HS-5 (cell line): ENCODE measurements at places on chromosomes 5 and 9.

DNA sequence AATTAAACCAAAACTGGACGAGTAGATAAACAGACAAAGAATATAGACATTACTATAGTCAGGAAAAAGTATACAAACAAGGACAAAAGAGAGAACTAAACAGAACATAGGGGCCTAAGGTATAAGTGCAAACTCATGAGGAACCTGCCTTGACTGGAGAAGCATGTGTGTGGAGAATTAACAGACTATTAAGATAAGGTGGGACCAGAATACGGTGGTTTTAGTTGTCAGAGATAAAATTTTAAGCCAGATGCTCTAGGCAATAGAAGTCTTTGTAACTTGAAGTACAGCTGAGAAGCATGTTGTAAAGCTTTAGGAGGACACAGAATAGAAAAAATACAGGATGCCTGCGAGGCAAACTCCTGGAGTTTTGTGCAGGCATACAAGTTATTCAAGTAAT, 707.1 kb downstream of the PTPRD start:
- no peak for DNase-seq

DNA sequence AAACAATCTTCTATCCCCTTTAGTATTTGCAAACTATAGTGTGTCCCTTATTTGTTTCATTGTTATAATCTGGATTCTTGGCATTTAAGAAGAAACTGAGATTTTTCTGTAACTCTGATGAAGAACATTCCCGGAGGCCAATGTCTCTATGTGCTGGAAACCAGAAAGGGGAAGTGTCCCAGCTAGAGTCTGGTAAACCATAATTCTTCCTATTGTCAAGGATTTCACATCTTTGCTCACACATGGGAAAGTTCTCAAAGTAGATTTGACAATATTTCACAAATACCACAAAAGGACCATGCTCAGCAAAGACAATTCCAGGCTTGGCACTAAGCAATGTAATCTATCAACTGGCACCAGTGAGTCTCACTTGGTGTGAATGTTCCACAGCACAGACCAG, 146.8 kb downstream of the MUSK start:
- no peak for DNase-seq

GRCh38 chr5:63961125-63961597, 1.1 kb downstream of the HTR1A start:
- DNase-seq = no peak

DNA sequence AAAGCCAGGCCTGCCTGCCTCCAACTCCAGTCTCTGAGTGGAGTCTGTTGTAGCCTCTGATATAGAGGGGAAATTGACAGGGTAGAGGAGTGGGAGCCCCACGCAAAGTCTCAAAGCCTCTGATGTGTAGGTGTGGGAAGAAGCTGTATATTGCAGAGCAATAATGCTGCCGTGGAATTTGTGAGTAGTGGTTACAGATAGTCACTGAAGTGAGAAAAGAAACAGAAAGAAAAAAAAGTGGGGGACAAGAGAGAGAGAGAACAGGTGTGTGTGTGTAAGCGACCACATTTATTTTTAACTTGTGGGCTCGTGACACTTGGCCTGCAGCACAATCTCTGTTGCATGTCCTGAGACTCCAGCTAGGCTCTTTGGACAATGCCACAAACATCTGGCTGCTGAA, 227.8 kb downstream of the NSG2 start:
- DNase-seq = no peak

GRCh38 chr9:8477450-8477849, 677.9 kb upstream of the DMAC1 start:
- no peak for DNase-seq

GRCh38 chr9:90052366-90052765, 447.6 kb downstream of the GADD45G start:
- DNase-seq = no peak

DNA sequence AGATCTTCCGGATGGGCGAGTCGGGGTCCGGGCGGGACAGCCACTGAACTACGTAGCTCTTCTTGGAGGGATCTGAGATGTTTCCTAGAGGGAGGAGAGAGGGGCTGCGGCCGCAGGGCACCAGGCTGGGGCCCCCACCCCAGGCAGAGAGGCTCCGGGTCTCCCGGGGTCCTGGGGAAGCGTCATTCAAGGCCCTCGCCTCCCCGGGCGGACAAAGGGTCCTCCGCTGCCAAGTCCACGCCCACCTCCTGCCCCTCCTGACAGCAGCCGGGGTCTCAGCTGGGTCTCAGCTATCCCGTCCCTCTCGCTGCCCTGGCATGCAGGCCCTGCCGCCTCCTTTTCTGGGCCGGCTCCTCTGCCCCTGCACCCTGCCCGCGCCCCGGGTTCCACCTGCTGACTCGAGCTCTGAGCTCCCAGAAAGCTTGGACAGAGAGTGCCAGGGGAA, 61.5 kb downstream of the ZNF354C start:
- no peak for DNase-seq

GRCh38 chr9:22446950-22447617, 460 bp downstream of the DMRTA1 start:
- peak; percentile 32 for DNase-seq

DNA sequence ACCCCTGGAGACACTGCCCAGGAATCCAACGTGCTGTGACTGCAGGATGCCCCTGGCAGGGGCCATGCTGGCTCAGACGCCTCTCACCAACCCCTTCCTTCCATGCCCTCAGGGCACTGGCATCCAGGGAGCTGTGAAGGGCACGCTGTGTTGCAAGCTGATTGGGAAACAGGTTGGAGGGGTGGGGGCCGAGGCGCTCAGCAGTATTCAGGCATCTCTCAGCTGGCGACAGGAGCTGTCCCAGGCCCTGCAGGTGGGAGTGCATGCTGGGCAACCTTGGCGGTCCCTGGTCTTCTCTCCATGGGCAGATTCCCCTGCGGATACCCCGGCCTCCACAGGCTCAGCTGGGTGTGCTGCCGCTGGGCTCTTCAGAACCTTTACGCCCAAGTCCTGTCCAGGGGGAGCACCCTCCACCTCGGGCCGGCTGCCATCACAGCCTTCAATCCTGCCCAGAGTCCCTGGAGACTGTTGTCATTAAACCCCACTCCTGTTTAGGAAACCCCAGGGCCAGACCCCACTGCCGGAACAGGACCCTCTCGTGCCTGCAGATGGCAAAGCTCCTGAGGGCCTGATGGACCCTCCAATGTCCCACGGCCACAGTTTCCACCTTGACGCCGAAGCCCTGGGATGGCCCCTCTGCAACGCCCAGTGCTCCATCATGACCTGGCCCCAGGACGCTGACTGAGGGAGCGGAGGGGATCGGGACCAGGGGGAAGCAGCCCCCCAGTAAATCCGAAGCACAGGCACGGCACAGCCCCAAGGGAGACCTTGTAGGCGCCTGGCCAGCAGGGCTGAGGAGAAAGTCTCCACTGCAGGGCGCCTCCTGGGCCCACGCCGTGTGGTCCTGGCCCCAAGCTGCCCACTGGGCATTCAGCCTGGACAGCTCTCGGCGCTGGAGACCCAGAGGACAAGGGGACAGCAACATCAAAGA, 9.3 kb downstream of the TPPP start:
- DNase-seq = no peak

DNA sequence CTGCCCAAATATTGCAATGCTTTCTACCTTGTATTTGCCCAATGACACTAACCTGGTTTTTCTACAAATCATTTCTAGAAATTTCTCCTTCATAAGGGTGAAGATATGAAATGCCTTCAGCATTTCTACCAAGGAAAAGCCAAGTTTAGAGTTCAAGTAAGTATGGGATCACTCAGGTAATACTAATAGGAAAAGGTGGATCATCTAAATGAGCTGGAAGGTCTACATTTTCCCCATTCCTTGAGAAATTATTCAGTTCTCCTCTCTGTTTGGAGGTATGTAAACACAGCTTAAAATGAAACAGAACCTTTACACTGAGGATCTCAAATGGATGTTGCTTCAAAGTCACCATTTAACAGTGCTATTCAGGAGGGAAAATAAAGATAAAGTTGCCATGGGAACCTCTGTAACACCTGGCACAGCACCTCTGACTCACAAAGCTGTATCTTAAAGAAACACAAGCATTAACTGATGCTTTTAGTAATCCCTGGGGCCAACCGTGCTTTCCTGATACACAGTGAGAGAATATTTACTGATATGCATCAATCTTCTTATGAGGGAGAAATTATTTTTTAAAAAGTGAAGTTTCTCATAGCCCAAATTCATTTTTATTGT, 161.3 kb downstream of the DRD1 start:
- DNase-seq = no peak

GRCh38 chr5:73135429-73136054, 15.2 kb downstream of the TMEM171 start:
- no peak for DNase-seq

DNA sequence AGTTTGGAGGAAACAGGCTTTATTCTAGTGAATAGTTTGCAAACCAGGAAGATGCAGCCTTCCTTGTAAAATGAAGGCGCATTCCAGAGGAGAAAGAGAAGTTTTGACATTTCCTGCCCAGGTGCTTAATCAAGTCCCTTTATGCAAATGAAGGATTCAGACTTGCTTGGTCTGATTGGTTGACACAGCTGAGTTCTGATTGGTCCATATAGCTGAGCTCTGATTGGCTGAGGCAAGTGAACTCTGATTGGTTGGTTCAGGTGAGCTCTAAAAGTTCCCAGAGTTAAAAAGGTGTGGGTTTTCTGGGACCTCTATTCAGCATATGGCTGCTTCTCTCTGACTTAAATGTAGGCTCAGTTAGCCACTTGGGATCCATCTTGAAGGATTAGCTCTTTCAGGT, 151.0 kb downstream of the CACNA1B start:
- DNase-seq = no peak

- peak; percentile 65 for DNase-seq
These were observed 43.8 kb downstream of the SLC38A9 start for GRCh38 chr5:55668356-55668755.

DNA sequence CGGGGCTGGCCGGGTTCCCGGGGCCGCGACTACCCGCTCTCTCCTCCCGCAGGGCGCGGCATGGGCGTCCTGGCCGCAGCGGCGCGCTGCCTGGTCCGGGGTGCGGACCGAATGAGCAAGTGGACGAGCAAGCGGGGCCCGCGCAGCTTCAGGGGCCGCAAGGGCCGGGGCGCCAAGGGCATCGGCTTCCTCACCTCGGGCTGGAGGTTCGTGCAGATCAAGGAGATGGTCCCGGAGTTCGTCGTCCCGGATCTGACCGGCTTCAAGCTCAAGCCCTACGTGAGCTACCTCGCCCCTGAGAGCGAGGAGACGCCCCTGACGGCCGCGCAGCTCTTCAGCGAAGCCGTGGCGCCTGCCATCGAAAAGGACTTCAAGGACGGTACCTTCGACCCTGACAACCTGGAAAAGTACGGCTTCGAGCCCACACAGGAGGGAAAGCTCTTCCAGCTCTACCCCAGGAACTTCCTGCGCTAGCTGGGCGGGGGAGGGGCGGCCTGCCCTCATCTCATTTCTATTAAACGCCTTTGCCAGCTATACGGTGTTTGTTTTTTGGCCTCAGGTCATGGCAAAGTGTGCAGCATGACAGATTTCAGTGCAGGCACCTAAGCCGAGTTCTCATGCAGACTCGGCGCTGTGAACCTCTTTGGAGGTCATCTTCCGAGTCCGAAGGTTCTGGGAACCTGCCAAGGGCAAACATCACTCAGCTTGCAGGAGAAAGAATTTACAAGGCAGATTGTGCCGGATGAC, 516 bp downstream of the MRPL41 start:
- no peak for DNase-seq

GRCh38 chr9:18847576-18848275, 185.3 kb downstream of the SAXO1 start:
- no peak for DNase-seq

DNA sequence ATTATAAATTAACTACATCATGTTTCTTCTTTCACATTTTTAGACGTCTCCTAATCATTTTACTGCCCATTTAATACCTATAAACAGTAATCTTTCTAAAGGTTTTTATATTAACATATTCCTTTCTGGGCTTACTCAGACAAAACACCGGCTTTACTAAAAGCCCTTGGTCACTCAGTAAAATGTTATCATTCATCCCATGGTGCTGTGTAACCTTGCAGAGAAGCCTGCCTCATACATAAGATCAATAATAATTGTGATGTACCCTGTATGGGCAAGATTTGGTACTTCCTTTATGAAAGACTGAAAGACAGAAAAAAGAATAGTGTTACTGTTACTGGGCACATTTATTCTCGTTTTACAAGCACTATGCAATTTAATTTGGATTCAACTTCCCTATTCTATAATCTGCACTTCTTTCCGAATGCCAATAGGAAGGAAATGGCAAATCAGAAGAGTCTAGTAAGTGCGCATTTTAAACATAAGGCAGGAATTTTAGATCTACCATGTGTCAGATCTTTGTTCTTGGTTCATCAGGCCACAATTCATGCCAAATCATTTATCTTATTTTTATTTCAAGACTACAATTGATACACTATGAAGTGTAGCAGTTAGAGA, 522.2 kb downstream of the CSNK1G3 start:
- DNase-seq = no peak

DNA sequence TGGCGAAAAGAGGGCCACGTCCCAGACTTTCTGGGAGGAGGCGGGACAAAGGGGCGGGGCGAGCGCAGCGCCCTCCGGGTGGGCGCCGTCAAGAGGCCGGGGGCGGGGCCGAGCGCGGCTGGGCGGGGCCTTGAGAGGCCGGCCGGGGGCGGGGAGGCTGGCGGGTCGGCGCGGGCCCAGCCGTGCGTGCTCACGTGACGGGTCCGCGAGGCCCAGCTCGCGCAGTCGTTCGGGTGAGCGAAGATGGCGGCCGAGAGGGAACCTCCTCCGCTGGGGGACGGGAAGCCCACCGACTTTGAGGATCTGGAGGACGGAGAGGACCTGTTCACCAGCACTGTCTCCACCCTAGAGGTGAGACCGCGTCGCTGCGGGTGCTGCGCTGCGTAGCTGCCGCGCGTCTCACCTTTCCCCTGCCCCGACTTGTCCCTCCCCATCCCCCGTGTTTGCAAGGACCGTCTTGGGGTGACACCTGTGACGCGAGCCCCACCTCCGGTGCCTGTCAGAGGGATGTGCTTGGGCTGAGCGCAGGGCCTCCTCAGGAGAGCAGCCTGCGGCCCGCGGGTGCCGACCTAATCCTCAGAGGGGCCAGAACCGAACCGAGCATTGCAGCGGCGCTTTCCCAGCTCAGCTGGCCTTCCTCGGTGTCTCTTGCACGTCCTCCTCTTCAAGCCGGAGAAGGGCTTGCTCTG, at the start of gene SNX2:
Gene SNX2, plus strand, starts transcription at position 220 of the 689 bp plus-strand sequence. Its CDS starts 24 bp downstream, at position 244.
- peak; percentile 40 for DNase-seq

DNA sequence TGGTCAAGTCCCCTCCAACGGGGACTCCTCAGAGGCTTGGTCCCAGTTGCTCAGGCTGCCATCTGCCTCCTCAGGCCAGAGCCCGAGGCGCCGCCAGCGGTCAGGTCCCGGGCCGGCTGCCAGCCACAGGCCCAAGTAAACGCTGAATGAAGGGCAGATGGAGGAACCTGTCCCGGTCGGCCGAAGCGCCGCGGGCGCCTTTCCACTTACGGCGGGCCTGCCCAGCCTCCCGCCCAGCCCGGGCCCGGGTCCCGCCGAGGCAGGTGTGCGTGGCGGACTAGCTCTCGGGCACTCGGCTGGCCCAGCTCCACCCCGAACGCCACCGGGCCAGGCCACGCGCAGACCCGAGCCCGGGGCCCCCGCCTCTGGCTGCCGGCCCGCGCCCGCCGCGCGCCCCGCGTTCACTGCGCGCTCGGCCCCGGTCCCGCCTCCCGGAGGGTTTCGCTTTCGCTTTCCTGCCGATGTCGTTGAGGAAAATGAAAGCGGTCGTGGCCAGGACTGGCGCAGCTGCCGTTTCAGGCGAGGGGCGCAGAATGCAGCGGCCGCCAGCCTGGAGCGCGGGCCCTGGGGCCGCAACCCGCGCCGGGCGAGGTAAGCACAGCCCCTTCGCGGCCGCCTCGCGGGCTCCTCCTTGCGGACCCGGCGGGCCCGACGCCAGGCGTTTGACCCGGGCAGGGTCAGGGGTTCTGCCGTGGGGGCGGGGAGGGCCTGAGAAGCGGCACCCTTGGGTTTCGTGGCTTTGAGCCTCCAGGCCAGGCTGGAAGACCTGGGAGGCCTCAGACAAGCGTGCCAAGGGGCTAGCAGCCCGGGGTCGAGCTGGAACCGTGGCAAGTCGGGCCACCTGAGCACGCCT, 41.2 kb downstream of the SLC22A5 start:
- DNase-seq = no peak
